Inflammatory macrophage (primary cell): ENCODE measurements at places on chromosomes 12 and 14.

DNA sequence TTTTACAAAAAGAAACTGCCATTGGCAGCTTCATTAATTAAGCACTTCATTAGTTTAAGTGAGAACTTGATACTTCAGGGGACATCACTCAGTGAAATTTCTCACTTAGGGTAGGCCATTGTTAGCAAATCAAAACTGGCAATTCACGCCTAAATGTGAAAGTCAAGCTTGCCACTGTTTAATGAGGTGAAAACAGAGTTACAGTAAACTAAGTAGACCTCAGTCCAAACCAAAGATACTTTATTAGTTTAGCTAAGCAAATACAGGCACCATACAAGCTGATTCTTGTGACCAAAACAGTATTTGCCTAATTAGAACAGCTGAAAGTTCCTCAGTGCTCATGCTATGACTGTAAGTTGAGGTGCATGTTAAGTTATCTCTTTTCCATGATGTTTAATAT is 176.5 kb upstream of the CPNE8 start:
- no peak for DNase-seq

- DNase-seq: no peak
These were observed 68.0 kb downstream of the CCDC88C start for GRCh38 chr14:91349481-91350074.

DNA sequence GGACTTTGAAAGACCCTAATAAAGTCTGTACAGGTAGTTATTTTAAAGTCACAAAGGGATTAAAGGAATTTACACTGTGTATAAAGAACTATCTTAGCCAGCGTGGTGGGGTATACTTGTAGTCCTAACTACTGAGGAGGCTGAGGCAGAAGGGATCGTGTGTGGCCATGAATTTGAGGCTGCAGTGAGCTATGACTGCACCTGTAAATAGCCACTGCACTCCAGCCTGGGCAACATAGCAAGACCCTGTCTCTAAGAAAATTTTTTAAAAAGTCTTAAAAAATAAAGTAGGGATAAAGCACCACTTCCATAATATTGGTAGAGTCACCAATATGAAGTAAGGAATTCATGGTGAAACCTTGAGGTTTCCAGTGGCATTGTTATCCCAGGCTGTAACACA is 18.1 kb downstream of the ACVR1B start:
- no peak for DNase-seq

- no peak for DNase-seq
These were observed 38.4 kb downstream of the RTL1 start for GRCh38 chr14:100864960-100865681.

GRCh38 chr12:58592475-58593207 is 327.7 kb downstream of the LRIG3 start:
- DNase-seq: no peak

- no peak for DNase-seq
These were observed 6.0 kb downstream of the GALNT9 start for GRCh38 chr12:132323171-132324010.
